ENCODE measurements at places on chromosomes 4 and X.

DNA sequence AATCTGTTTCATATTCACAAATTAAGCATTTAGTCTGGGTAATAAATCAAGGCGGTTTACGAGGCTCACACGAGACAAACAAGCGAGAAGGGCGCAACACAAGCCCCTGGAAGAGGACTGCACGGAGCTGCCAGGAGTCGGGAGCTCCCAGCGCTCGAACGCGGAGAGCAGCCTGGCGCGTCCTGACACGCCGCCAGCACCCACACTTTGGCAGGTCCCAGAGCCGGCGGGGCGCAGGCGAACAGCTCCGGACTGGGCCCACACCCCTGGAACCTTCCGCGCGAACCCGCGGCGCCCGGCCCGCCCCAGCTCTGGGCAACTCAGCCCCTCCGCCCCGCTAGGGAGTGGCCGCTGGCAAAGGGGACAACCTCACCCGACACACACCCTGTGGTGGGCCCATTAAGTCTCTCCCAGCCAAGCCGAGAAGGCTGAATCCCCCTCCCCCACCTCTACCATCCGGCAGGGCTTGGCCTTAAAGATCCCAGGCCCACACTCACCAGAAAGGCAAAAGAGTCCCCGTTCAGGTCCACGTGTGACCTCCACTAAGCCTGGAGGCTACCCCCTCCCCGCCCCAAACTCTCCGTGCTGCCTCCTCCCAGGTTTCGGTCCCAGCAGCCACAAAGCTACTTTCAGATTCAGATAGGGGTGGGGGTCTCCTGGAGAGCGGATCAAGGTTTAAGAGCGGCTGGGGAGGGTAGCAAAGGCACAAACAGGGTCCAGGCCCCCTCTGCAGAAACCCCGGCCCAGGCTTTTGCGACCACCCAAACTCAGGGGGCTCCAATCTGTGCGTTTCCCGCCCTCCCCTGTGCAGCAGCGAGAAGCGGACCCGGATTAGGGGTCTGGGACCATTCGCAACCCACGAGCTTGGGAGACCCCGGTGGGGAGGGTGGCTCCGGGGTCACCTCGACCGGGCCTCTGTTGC is 47.5 kb upstream of the BCOR start:
- DNase-seq = no peak

GRCh38 chrX:1612641-1613286 is 2.1 kb upstream of the ASMT start:
- DNase-seq = no peak

DNA sequence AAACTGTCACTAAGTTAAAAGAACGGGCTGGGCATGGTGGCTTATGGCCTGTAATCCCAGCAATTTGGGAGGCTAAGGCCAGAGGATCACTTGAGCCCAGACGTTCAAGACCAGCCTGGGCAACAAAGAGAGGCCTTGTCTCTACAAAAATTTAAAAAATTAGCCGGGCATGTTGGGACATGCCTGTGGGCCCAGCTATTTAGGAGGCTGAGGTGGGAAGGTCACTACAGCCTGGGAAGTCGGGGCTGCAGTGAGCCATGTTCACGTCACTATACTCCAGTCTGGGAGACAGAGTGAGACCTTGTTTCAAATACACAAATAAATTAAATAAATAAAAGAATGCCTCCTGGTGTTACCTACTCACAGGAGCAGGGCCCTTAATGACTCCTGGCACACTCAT is 69.5 kb downstream of the APBB2 start:
- DNase-seq = no peak

GRCh38 chr4:74397748-74398426 is 32.9 kb downstream of the EREG start:
- no peak for DNase-seq

- no peak for DNase-seq
These were observed 332.9 kb downstream of the EPHA5 start for GRCh38 chr4:65337371-65337770.

- no peak for DNase-seq
These were observed 15.2 kb upstream of the CXCL6 start for GRCh38 chr4:73821325-73821724.

GRCh38 chr4:88859191-88859812 is 161.7 kb upstream of the NAP1L5 start:
- no peak for DNase-seq

GRCh38 chr4:8341691-8342090 is 72.1 kb downstream of the HTRA3 start:
- DNase-seq = no peak

- no peak for DNase-seq
These were observed 1.3 kb upstream of the TMEM154 start for GRCh38 chr4:152680988-152681603.

- DNase-seq = no peak
These were observed 2.4 kb downstream of the FRAS1 start for GRCh38 chr4:78059524-78059889.

- DNase-seq = no peak
These were observed 324.6 kb downstream of the MID1IP1 start for GRCh38 chrX:39125834-39126233.

DNA sequence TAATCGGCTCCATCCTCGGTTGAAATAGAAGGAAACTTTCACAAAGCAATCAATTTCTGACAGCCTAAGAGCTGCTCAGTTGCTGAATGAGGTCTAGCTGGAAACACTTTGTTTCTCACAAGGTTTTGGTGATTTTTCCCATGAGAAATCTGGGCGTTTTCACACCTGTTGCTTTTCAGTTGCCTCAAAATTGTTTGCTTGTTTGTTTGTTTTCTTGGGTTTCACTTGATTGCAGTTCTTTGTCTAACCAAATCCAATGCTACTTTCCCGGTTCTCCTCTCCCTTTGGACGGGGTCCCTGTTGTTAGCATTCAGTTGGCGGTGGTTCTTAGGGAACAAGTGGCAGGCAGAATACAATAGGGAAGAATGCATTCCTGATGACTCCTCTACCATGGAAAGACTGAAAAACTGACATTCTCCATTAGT is 135.5 kb downstream of the PALLD start:
- DNase-seq = no peak
